ENCODE measurements at places on chromosomes 5 and 9. TPM values are rescaled to one million over a fixed set of nuclear protein-coding genes. Genes with fewer than 3 reads are reported as not detected.

PHF24 gene
- total RNA-seq, result not detected

PTPN3 gene
- under 0.01 TPM for total RNA-seq

CXXC5 gene
- 82.8 TPM for total RNA-seq

CDH9 gene
- 0.10 TPM for total RNA-seq

SLC12A7 gene
- total RNA-seq, result 13.7 TPM

ZNF658 gene
- total RNA-seq, result 2.1 TPM

KIF4B gene
- not detected for total RNA-seq

C8G gene
- not detected for total RNA-seq

IL13 gene
- total RNA-seq, result 0.31 TPM

FBP2 gene
- total RNA-seq, result not detected

GPR151 gene
- total RNA-seq, result not detected

WNT8A gene
- not detected for total RNA-seq

FUT7 gene
- total RNA-seq, result 2.6 TPM

SPATA31E1 gene
- total RNA-seq, result not detected

PCDHGA10 gene
- total RNA-seq, result 0.52 TPM

GRPEL2 gene
- 24.9 TPM for total RNA-seq

NCS1 gene
- total RNA-seq, result 0.42 TPM

GRM6 gene
- not detected for total RNA-seq

SLCO4C1 gene
- 1.9 TPM for total RNA-seq

CD14 gene
- 138 TPM for total RNA-seq

PCDHGA2 gene
- total RNA-seq, result not detected

NEUROG1 gene
- not detected for total RNA-seq

MEGF10 gene
- total RNA-seq, result under 0.01 TPM

SPATA31C1 gene
- not detected for total RNA-seq

NKD2 gene
- total RNA-seq, result not detected

GFI1B gene
- 13.6 TPM for total RNA-seq

C5orf52 gene
- total RNA-seq, result not detected

PLCXD3 gene
- total RNA-seq, result under 0.01 TPM

Data from mononuclear cell (primary cell).